Kidney capillary endothelial cell (primary cell): ENCODE measurements at places on chromosomes 4 and X.

GRCh38 chrX:19909761-19910160 lies 22.4 kb upstream of the SH3KBP1 start:
- no peak for DNase-seq

DNA sequence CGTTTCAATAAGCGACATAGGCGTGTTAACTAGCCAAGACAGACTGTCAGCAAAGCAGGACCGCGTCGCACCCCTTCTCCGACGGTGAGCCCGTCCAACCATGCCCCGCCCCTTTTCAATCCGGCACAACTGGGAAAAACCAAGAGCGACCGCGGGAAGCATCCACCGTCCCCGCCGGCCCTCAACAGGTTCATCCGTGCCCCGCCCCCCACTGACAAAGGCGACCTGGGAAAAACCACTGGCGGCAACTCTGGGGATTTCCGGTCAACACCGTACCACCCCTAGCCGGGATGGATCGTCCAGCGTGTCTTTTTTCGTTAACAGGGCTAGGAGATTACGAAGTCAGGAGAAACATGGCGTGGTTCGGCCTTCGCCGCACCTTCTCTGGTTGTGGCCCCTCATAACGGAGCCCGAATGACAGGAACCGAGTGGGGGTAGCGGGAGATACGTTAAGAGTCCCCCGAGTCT lies 377 bp downstream of the TIMM17B start:
- DNase-seq: peak; percentile 49

DNA sequence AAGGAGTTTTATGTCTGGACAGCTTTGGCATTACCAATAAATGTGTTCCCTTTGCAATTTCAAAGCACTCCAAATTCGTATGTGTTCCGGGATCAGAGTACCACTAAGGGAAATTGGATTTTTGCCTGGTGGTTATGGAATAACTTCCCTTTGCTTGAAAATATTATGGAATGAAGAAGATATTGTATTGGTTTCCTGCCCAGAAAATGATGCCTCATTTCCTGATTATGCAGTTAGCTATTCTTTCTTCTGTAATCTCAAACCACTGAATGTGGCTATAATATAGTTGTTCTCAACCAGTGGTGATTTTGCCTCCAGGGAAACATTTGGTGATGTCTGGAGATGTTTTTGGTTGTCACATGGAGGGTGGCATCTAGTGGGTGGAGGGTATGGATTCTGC lies 142.9 kb downstream of the PCDH7 start:
- DNase-seq: peak; percentile 33

- DNase-seq: no peak
These were observed 123.7 kb upstream of the NUDT6 start for GRCh38 chr4:123046096-123046495.

GRCh38 chr4:18077808-18078207 lies 56.3 kb upstream of the LCORL start:
- DNase-seq: peak; percentile 34

DNA sequence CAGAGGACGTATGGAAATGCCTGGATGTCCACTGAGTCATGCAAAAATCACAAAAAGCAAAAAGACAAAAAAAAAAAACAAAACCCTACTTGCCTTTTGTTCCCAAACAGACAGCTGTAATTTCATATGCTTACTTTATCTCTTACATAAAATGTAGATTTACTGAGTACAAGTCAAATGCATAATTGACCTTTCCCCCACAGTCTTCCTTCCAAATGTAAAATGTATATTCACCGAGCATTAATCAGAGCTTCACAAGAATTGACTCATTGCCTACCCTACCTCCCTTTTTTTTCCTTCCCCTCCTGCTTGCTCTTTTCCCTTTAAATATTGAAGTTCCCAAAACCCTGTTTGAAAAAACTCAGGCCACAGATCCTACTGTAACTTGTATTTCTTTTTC lies 32.5 kb upstream of the TMPRSS11B start:
- DNase-seq: no peak

GRCh38 chr4:95693594-95693993 lies 144.8 kb upstream of the UNC5C start:
- DNase-seq: peak; percentile 4

- DNase-seq: no peak
These were observed 488 bp downstream of the NAP1L5 start for GRCh38 chr4:88697141-88697540.
